ENCODE measurements at places on chromosomes 13 and 19. TPM values are rescaled to one million over a fixed set of nuclear protein-coding genes. Genes with fewer than 3 reads are reported as not detected.

Gene KLK3
- not detected for total RNA-seq

DNA sequence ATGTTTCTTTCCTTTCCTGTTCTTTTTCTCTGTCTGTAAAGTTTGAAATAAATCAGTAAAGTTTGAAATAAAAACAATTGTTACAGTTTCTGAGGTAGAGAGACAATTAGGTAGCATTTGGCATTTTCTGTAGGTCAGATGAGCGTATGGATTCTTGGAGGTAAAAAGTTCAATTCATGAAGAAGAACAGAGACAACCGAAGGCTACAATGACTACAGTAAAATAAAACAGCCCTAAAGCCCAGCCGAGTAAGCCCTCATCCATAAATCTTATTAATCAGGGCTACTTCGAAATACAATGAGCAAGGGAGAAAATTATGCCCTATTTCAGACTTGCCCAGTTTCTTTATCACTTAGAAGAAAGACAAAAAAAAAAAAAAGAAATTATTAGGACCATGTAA, 941.9 kb upstream of the SLC10A2 start:
- no peaks in the 10 kb centered on the region for H3K36me3 ChIP-seq
- no peak for DNase-seq
- no peak overlapping the region for H3K4me3 ChIP-seq
- H3K4me1 ChIP-seq: no peaks in the 10 kb centered on the region
- no peak overlapping the region for H3K27ac ChIP-seq

- no peak for DNase-seq
- no peaks in the 10 kb centered on the region for H3K4me1 ChIP-seq
- H3K36me3 ChIP-seq: no peaks in the 10 kb centered on the region
- H3K27ac ChIP-seq: no peak overlapping the region
- no peak overlapping the region for H3K4me3 ChIP-seq
Observed at GRCh38 chr19:31268751-31269383, 80.4 kb downstream of the TSHZ3 start.

GRCh38 chr13:93700115-93700514, 473.5 kb downstream of the GPC6 start:
- no peak overlapping the region for H3K27ac ChIP-seq
- H3K4me3 ChIP-seq: no peak overlapping the region

DNA sequence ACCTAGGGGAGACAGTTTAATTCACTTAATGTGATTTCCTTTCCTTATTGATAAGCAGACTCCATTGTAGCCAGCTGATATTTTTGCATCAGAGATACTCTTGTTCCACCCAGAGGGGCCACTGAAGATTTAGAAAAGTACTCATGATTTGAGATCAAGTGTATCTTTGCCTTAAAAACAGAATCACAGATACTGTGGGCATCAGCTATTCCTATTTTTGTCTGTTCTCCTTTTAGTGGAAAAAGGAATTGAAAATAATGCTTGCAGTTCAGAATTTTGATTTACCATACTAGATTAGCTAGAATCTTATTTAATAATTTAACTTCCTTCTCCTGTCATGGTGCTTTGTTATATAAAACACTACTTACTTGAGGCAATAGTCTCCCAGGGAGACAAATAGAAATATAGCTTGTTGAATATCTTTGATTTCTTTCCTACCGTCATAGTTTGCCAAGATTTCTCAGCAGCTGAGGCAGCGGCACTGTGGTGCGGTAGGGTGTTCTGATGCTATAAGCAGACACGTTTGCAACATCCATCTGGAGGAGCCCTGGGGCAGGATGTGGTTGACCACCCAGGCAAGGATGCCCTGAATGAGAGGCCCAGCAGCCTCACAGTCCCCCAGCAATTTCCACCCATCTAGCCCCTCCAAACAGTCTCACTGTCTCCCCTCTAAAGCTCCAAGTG, 47.0 kb upstream of the RAP2A start:
- H3K4me3 ChIP-seq: no peak overlapping the region
- H3K27ac ChIP-seq: peak overlapping the region; percentile 64
- H3K36me3 ChIP-seq: peaks cover 16% of the 10 kb centered on the region
- H3K4me1 ChIP-seq: peaks cover 25% of the 10 kb centered on the region

Gene C19orf67
- total RNA-seq: not detected

Gene STOML3
- not detected for total RNA-seq

Measured in activated naive CD8-positive, alpha-beta T cell treated with anti-CD3 and anti-CD28 coated beads for 36 hours (primary cell).